H1 (cell line): ENCODE measurements at places on chromosomes 7 and 10.

DNA sequence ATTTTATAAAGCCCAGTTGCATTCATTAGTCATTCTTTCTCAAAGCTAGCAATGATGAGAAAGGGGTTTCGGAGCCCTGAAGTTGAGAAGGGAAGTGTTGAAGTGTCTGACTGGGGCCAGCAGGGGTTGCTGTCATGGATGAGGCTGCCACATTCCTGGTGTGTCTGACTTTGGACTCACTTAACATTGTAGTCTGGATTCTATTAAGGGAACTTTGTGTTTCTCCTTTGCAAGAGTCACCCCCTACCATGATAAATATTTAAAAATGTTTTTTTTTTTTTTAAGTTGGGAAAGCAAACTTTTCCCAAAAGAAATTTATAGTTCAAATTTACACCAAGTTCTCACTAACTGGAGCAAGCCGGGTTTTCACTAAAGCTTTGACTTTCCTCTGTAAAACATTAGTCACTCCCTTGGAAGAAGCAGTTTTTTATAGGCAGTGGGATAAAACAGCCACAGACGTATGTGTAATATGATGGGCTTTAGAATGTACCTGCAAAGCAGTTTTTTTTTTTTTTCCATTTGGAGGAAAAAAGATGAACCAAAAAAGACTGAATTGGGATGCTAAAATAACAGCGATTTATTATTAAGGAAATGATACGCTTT, 243.6 kb downstream of the TWIST1 start:
- peak; percentile 10 for DNase-seq

DNA sequence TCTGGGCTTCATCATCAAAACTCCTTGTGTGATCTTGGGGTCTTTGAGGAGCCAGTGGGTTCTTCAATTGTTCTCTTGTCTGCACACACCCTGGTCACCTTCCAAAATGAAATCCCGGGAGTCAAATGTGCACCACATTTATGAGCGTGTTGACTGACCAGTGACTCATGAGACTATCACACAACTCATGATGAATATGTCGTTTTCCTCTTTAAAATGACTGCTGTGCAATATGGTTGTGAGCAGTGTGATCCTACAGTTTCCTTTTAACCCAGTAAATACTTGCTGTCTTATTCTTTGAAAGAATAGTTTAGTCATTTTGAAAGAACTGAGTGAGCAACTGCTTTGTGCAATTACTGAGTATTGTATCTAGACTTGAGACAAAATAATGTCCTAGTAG, 149.2 kb downstream of the DYNC1I1 start:
- no peak for DNase-seq

GRCh38 chr7:139743967-139744767, 33.6 kb downstream of the HIPK2 start:
- no peak for DNase-seq

DNA sequence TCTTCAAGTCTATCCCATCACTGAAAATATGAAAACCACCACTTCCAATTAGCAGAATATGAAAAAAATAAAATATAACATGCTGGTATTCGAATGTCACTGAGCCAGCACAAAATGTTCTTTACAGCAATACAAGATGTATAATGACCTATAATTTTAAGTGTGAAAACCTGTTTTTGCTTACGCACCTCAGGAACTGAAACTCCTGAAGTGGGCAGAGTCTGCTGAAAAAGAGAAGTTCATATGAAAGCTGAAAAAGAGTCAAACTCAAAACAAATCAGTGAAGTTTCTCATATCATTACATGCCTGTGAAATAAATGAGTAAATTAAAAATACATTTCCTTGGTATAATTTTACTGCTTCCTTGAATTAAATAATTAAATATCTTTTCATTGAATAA, 272.5 kb downstream of the DGKB start:
- DNase-seq: no peak

DNA sequence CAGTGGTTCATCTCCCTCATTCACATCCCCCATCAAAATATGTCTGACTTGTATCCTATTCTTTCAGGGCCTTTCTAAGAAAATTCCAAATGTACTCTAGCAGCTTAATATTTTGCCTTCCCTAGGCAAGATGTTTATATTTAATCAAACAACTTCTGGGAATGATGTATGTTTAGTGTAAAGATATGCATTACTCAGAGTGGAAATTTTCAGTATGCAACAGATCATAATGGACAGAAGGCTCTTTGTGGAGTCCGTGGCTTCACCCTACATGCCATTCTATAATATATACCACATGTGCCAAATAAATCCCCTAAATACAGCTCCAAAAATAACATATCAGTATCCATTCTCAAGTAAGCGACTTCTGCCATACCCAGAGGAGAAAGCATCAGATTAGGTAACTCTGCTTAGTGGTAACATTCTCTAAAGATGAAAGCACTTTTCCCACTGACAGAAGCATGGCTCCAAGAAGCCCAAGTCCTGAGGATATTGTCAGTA, 316.6 kb downstream of the KCNMA1 start:
- no peak for DNase-seq

- no peak for DNase-seq
These were observed 83.2 kb upstream of the LEP start for GRCh38 chr7:128157906-128158305.

- DNase-seq: no peak
These were observed 170.1 kb downstream of the PKD1L1 start for GRCh38 chr7:47778153-47778661.

DNA sequence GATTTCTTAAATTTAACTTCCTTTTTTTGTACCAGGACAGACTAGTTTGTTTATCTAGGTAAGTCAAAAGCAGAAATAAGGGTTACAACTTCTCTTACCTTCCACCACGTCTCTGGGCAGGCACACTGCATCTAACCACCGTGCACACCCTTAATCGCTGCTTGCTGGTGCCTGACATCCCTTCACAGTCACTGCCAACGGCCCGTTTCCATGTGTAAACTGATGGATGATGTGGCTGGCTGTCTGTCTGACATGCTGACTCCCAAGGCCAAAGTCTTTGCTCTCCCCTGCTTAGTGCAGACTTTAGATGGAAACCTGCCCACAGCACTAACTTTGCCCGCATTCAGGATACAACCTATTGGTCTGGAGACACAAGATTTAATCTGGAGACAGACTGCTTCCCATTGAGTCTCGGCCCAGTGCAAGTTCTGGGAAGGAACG, 1.1 kb downstream of the TMEM273 start:
- no peak for DNase-seq

GRCh38 chr7:51066405-51066882, 250.2 kb downstream of the COBL start:
- DNase-seq: no peak

DNA sequence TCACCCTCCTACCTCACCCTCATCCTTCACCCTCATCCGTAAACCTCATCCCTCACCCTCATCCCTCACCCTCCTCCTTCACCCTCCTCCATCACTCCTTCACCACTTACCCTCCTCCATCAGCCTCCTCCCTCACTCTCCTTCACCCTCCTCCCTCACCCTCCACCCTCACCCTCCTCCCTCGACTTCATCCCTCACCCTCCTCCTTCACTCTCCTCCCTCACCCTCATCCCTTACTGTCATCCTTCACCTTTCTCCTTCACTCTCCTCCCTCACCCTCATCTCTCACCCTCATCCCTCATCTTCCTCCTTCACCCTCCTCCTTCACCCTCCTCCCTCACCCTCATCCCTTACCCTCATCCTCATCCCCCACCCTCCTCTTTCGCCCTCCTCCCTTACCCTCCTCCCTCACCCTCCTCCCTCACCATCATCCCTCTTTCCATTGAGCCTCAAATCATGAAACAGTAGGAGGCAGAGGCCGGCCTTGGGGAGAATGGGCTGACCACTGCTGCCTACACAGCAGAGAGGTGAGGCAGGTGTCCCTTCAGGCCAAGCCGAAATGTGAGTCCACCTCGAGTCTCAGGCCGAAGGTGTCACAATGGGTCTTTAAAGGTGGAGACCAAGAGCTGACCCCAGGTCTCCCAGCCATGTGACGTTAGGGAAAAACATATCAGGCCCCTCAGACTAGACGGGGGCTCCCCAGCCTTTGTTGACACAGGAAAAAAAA, 53.0 kb downstream of the PDGFA start:
- no peak for DNase-seq

DNA sequence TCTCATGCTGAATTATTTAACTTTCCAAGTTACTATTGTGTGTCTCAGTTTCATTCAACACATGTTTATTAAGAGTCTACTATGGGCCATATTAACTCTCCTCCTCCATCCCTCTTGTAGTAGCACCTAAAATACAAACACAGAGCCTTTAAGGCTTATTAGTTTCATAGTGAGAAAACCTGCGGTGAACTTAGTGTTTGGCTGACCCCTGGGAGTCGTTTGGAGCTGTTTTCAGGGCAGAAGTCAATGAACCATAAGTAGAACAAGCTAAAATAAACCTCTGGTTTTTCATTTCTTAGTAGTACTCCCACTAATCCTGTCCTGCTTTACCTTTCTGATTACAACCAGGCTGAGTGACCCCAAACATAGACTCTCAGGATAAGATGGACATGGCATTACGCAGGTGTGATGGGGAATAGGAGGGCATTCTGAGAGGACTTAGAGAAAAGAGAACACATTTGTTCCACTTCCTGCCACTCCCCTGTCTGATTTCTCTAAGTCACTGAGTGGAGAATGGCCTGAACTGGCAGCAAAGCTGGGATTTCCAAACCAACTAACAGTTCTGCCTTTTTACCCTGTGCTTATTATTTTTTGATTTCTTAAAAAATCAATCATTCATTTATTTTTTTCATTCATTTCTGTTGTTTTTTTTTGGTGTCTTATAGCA, 74.5 kb downstream of the LRMDA start:
- no peak for DNase-seq

DNA sequence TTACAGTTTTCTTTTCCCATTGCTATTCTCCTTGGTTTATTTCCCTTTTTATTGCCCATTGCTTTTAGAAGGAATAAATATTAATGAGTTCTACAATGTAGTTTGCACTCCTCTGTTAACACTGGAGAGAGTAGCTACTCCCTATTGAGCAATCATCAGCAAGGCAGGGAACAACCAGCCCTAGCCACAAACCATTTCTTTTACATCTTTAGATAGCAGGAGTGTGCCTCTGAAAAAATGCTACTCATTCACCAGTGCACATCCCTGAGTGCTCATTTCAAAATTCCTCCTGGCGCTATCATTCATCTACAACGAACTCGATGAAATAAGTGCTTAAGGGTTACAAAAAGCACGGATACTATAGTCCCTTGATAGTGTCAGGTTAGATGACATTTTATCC, 252.9 kb downstream of the THSD7A start:
- DNase-seq: no peak

DNA sequence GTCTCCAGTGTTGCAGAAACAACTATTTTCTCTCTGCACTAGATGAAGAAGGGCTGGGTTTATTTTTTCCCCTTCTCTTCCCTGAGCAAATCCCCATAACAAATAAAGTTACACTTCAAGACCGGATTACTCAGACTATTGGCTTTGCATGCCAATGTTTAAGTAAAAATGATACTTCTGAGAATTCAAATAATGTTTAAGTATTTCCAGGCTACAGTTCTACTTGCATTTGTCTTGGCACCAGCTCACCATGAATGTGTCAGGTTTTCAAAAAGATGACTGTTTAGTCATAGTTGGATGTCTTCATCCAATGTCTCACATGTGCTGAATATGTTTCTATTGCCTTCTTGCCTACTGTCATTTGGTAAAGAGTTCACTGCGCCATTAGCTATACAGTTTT, 912.6 kb downstream of the GATA3 start:
- no peak for DNase-seq

DNA sequence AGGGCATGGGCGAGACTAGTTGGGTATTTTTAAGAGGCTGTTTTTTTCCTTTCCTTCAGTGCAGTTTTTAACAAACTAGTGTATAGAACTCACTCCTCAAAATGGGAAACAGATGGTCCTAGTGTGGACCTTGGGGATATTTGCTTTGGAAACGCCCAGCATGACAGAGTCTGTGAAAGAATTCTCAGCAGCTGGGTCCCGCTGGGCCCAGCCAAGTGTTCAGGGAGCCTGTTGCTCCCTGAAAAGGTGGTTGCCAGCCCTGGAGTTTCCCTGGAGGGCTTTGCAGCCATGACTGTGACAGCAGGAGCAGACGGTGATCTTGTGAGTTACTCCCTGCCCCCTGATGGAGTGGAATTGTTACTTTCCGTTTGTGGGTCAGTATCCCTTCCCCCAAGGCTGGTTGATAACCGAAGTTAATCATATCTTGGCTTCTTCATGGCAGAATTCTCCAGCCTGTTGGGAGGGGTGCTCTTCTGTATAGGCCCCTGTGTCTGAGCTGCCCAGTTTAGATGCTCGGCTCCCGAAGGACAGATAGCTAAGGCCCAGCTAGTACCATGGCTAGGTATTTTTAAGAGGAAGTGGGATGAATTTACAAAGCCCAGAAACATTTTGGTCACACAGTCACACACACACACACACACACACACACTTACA, 278.6 kb upstream of the HABP2 start:
- DNase-seq: no peak

DNA sequence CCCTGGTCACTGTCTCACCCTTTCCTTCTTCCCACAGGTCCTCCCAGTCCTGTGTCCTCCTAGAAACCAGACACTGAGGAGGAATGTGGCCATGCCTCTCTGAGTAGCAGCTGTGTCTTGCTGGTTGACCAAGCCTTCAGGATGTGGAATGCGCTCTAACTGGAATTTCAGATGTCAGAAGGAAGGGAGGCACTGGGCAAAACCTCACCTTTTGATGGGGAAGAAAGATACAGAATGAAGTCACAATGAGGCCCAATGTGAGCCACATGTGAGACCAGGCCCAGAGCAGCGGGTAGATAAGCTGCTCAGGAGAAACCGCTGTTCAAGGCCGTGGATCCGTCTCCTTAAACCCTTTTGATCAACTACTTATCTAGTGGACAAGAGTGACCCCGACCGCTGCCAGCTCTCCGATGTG, 54.8 kb upstream of the ECHDC3 start:
- DNase-seq: no peak

DNA sequence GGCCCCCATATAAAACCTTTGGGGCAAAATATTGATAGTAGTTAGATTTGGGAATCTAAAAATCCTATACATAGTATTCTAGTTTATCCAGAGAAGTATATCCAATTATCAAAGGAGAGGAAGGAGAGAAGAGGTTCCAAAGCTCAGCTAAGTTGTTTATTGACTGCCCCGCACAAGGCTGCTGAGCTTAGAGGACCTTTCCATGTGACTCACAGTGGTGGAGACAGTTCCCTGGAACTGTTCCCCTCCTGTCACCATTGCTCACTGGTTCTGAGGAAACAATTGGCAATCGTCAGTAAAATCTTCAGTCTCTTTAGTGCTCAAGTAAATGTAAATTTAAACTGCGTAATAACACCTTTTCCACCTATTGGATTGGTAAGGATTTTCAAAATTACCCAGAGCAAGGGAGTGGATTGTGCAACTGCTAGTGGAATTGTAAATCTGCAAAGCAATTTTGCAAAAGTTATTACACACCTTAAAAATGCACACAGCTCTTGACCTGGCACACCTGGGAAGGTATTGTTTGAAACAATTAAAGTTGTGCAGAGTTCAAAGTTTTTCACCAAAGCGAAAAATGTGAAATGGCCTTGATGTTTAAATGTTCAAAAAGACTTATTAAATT, 63.1 kb downstream of the EEPD1 start:
- DNase-seq: no peak
